Globus pallidus (tissue), 1 donor: ENCODE measurements at places on chromosomes 7 and 10.

- DNase-seq = no peak
Measured at GRCh38 chr7:150811-151221, 41.6 kb upstream of the FAM20C start.

GRCh38 chr7:118575393-118575948 is 351.0 kb downstream of the ANKRD7 start:
- no peak for DNase-seq

DNA sequence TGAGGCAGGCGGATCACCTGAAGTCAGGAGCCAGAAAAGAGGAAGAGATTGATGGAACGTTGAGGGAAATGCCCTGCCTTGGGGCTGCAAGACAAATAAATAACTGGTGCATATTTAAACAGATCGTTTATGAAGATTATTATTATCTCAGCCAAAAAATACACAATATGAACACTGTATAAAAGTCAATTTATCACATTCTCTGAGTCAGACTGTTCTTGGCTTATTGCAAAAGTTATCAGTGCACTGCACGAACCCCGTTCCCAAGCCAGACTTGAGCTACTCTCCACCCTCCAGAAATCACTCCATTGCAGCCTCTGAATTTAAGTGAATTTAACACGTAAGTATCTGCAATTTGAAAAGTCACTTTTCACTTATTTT is 1.6 kb downstream of the DNMBP start:
- no peak for DNase-seq

DNA sequence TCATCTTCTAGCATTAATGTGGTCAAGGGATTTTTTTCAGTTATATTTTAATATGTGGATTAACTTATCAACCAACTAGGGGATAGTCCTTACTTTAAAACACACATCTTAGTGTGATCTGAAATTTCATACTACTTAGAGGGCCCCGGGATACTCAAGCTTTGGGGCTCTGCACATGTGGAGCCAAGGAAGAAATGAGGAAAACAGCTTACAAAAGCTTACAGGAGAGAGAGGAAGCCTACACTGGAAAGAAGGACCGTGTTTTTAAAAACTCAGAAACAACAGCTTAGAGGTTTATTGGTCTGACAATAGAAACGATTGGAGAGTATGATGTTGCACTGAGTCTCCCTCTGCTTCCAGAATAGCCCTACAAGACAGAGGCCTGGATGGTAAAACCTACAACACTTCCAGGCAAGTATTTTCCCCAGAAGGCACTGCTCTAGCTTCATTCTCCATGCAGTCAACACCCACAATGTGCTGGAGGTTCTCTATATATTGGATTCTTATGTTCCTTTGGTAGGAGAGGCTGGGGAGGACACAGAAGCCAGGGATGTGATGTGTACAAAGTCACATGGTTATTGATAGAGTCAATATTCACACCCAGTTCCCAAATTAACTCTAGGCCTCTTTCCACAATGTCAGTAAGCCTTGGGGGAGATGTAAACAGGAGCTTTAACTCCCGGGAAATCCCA is 47.3 kb downstream of the JCAD start:
- DNase-seq = no peak

GRCh38 chr10:27253576-27253975 is 13.0 kb upstream of the ACBD5 start:
- no peak for DNase-seq

DNA sequence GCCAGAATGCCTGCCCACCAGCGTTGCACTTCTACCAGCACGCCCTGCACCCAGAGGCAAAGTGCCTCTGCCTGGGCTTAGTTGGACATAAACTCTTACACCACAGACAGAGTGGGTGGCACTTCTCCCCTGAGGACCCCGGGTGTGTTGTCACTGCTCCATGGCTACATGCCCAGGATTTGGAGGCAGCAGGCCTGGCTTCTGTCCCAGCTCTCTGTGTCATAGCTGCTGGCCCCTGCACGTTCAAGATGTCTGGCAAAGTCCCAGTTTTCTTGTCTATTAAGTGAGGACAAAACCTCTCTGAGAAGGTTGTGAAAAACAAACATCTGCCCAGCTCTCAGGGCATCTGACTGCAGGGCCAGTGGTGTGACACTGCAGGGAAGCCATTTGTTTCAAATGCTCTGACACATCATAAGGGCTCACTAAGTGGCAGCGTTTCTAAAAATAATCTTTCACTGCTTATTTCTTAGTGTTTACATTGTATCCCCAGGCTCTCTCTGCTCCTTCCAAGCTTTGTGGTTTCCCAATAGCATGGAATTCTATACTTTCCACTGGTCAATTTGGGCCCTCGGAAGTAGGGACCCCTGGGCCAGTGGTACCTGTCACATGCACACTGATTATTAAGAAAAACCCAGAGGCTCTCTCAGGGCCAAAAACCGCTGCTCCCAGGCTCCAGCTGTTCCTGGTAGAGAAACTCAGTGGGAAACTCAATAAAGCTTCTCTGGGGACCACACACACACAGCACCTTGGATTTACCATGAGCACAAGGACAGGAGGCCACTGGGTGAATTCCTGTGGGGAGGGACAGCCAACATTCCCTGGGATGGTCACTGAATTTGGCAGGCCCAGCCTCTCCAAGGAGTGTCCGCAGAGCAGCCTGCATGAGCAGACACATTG is 86.2 kb upstream of the ANLN start:
- peak; percentile 86 for DNase-seq

GRCh38 chr7:142438235-142438922 is 180.5 kb upstream of the PRSS58 start:
- peak; percentile 36 for DNase-seq

DNA sequence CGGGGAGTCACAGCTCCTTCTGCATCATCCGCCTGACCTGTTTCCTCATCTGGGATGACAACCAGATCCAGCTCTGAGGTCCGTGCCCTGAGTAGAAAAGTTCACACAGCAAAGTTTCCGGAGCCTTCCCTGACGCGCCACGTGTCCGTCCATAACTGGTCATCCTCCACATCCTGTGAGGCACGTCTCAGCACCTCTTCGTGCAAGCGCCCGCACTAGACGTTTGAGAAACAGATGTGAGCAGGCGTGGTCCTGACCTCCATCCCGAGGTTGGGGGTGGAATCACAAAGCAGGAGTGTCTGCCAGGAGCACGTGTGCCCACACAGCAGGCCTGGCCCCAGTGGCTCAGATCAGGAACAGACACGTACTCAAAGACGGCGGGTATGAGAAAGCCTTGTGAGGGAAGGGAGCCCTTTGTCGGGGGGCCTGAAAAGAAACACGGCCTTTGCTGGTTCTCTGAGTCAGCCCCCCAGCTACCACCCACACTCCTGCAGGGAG is 520.8 kb downstream of the DNAJB6 start:
- no peak for DNase-seq

GRCh38 chr10:76091926-76092325 is 660.5 kb downstream of the LRMDA start:
- no peak for DNase-seq

DNA sequence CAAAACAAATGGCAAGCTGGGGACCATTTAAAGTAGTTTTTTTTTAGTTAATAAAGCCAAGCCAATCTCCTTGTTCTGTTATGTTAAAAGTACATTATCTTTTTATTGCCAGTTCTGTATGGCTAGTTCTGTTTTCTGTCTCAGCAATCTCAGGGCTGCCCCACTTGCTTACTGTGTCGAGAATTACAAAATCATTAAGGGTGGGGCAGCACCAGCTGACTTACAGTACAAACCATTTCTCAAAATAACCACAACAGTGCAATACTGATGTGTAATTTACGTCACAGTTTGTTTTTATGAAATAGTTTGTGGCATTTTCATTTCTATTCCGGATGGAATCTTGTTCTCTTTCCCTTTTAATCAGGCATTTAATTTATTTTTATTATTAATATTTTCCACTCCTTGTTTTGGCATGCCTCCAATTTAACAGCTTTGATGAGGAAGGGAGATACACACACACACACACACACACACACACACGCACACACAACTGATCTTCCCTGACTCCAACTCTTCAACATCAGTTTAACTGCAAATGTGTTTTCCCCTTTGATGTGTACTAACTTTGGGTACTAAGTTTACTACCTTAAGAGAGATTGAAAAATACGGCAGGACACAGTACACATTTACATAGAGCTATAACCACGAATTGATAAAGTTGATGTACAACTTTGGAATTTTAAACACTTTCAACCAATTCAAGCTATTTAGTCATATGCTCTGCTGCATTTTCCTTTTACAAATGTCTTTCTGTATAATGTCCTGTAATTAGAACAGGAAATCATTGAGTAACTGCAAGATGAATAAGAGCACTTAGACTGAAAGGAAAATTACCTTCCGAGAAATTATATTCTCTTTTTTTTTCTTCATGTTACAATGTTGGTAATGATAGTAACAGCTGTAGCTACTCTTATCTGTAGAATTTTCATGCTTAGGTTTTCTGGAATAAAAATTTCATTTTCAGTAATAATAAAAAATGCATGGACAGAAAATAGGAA is 91.5 kb downstream of the ARID5B start:
- DNase-seq = no peak

DNA sequence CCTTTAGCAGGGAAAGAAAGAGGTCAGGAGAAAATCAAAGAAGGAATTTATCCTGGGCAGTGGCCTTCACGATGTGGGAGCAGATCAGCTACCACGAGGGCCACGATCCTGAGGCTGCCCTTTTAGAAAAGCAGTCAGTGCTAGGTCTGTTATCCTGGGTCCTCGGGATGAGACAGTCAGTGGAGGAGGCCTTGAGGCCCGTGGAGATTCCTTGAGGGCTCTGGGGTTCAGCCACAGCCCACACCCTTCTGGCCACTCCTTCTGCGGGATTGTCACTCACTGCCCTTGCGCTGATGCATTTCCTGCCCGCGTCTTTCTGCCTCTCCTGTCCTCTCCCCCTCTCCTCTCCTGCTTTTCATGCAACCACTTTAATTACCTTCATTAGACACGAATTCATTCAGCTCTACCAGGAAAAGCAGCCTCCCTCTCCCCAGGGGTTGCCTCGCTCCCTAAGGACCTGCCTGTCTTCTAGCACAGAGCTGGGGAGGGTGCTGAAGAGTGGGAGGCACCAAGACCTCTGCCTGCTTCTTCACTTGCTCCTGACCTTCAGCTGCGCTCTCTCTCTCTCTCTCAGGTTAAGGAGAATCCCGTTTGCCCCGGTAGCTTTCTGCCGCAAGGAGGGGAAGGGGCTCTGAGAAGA is 42.6 kb upstream of the LRRC4 start:
- DNase-seq = no peak

- DNase-seq = no peak
Measured at GRCh38 chr10:125823663-125824251, 411 bp downstream of the BCCIP start.

GRCh38 chr7:116394106-116394505 is 105.4 kb upstream of the CAV2 start:
- no peak for DNase-seq
